ENCODE measurements at places on chromosomes 1 and 21.
A peak's percentile ranks its signal among the peaks of the same experiment; 100 is the strongest.

DNA sequence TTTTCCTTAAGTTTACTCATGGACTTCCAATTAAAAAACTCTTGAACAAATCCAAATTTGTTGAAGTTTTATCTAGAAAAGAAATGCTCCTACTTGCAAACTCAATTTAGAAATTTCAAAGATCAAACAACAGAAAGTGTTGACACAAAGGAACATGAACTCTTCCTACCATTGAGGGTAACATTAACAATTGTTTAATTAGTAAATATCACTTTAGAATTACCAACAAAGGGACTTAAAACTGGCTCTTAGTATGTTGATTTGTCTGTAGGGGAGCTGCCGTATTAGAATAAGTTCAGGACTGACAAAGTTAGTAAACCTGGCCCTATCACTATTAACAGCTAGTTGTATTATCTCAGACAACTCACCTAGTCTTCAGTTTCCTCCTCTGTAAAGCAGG, 57.9 kb downstream of the CCDC18 start:
- no peak for DNase-seq

DNA sequence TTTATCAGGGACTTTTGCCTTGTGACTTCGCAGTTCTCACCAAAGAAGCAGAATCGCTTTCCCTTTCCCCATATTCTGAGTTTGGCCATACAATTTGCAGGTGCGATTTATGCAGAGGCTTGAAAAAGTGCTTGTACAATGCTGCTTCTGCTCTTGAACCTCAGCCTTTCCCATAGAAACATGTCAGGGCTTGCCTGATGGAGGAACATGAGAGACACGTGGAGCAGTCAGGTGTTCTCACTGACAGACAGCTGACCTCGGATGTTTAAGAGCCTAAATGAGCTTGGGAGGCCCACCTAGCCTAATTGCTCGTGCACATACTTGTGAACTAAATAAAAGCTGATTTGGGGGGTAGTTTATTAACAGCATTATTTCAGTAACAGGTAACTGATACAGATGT, 290.0 kb downstream of the S1PR1 start:
- DNase-seq, result no peak

DNA sequence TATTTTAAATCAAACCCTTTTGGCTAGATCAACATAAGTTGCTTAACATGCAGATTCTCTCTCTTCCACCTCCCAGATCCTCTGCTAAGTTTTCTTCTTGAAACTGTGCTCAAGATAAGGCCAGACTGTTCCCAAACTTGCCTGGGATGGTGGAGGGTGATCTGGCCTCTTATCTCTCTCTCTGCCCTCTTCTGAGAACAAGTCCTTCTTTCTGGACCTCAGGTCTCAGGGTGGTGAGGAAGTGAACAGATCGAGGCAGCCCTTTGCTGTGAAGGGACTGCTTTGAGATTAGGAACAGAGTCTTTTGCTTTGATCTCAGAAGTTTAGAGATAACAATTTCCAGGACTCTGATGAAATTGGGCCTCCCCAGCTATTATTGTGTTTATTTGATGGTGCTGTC, 70.7 kb downstream of the HUNK start:
- DNase-seq, result no peak

DNA sequence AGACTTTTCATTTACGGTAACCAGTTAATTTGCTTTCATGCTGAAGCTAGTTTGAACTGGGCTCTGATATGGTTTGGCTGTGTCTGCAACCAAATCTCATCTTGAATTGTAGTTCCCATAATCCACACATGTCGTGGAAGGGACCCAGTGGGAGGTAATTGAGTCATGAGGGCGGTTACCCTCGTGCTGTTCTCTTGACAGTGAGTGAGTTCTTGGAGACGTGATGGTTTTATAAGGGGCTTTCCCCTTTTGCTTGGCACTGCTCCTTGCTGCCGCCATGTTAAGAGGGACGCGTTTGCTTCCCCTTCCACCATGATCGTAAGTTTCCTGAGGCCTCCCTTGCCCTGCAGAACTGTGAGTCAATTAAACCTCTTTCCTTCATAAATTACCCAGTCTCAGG, 10.3 kb upstream of the FHAD1 start:
- DNase-seq, result no peak

DNA sequence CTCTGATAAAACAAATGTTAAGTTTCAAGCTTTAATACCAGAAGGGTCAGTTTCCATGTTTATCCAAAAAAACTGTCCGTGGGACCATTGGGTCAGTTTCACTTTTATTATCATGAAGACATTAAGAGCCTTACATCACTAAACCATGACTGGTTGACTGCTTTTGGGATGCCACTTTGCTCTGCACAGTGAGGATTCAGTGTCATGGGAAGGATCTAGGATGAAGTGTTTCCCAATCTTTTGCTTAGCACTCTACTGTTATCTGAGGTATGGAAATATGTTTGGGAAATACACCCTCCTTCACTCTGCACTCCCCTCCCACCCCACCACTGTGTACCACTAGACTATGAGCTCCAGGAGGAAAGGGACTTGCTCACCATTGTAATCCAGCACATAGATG, 16.3 kb downstream of the RPS6KC1 start:
- no peak for DNase-seq

DNA sequence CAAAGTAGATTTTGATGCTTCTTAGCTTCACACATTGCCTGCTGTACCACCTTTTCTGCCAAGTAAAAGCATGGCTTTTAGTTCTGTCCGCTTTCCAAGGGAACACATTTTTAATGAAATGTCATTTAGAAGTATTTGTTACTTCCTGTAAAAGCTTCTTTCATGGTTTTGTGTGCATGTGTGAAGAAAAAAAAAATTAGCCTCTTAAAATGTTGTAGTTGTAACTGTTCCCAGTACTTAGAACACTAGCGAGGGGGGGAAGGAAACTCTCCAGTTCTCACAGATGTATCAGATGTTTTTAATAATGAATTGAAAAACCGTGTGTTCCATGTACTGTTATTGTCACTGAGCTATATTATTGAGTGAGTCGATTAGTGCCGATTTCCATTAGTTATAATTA, 568.3 kb upstream of the ADGRL2 start:
- no peak for DNase-seq

- DNase-seq, result no peak
Measured at GRCh38 chr1:2093636-2094035, 43.4 kb downstream of the PRKCZ start.

GRCh38 chr1:197062692-197063091, 4.4 kb downstream of the F13B start:
- DNase-seq, result no peak

GRCh38 chr1:61173118-61173517, 90.8 kb downstream of the NFIA start:
- no peak for DNase-seq

DNA sequence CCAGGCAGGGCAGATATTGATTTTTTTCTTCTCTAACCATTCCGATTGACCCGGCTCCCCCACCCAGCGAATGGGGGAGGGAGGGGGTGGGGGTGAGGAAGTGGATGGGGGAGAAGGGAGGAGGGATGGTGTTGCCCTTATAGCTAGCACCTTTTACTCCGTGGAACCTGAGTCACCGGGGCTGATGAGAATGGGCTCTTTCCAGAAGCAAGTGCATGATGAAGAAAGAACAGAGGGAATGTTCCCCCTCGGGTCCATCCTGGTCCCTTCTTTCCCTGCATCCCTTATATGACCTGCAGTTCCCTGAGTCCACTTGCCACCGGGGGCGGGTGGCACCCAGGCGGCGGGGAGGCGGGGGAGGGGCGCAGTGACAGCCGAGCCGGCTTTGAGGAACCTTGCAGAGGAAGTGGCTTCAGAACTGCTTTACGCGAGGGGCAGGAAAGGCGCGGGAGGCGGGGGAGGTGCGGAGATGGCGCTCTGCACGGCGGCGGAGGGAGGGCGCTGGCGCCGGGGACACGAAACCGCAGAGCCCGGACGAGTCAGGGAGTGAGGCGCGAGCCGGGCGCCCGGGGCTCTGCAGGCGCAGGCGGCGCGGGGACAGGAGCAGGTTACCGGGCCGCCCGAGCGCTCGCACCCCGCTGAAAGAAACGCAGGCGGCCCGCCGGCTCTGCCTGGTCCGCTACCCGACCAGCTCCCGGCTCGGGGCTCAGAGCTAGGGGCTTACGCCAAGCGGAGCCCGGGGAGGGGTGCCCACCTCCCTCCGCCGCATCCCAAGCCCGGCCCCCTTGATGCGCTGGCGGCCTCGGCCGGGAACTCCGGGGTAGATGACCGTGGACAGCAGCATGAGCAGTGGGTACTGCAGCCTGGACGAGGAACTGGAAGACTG, 49.7 kb downstream of the RASSF5 start:
- peak; percentile 81 for DNase-seq

DNA sequence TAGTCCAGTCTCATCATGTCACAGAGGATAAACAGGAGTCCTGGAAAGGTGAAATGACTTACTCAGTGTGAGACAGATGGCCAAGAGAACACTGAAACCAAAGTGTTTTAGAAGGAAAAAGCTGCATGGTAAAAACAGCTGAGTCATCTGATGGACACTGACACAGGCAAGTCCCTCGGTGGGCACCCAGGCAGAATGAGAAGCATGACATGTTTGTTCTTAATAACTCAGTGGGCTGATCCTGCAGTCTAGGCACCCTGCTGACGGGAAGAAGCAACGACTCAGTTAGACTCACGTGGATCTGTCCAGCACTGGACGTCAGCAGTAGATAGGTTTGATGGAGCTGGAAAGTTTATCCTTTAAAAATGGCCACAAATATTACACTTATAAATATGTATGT, 116.9 kb downstream of the RGS7 start:
- DNase-seq, result no peak

DNA sequence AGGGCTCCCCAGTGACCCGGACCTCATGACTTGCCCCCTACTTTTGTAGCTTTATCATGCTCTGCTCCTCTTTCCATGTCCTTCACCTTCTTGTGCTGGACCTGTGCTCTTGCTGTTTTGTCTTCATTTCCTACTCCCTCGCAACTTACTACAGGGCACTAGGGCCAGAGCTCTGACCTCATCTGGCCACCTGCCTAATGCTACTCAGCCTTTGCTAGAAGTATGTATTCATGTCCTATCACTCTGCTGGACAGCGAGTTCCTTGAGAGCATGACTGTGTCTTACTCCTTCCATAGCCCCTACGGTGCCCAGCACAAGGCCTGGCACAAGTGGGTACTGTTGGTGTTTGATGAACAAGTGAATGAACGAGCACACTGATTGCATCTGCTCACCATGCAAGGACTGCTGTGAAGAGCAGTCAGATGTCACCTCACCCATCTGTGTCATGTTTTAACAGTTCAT, 1.9 kb downstream of the MTFR1L start:
- DNase-seq, result no peak

DNA sequence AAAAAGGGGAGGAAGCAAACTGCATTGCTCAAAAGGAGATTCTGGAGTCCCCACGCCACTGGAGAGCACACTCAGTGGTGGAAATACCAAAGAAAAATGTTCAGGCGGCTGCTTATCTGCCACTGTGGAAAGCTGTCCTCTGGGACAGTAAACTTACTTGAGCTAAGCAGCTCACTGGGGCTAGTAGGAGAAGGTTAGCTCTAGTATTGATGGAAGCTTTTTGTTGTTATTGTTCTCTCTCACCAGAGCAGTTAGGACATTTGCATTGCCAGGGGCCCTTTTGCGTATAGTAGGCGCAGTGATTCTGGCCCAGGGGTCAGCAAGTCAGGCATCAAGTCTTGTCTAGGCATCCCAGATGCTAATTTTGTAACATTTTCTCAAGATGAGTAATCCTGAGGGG, 15.6 kb downstream of the BACE2 start:
- DNase-seq, result no peak

DNA sequence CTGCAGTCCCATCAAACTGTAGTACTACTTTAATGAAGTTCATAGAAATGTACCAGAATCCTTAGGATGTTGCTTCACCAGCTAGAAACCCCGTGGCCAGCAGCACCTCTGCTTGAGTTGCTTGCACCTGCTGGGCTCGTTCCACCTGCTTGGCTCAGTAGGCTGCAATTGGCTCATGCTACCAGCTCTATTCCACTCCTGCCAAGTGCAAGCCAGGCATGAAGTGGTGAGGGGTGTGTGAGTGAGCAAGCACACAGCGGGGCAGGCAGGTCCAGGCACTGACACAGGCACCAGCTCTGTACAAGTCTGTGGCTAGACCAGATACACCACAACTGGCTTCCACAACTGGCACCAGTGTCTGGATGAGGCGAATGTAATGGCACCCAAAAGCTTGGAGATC, 209.9 kb downstream of the AMY1C start:
- DNase-seq, result no peak

DNA sequence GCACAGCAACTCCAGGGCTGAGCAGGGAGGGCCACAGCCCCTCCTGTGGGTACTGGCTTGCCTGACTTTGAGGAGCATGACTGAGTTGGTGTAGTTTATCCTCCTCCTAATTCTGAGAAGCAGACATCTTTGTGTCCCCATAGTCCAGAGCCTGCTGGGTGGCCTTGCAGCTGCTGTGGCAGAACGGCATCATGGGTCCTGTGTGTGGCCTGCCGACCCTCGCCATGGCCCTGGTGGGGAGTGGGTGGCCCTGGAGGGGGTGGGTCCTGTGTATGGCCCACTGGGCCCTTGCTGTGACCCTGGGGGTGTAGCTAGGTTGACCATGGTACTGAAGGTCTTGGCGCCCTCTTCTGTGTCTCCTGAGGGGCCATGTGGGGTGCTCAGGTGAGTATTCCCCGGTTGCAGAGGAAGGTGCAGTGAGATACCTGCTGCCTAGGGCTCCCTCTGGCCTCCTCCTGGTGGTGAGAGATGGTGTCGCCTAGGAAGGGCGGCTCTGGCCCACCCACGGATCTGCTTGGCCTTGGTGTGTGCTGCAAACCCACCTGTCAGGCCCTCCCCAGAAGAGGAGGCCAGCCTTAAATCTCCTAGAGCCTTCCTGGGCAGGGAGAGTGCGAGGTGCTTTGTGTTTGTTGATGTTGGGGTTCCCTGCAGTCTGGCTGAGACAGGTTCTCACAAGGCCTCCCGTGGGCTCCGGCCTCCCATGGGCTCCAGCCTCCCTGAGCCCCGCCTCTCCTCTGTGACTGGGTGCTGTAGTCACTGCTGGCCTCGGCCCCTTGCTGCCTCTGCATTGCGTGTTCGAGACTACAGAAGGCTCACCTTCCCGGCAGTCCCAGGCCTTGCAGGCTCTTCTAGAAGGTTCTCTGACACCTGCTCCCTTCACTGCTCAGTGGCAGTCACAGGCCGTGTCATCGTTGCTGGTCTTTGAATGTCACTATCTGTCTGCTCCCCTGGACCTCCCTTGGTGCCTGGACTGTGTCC, 7.8 kb downstream of the SNAP47 start:
- no peak for DNase-seq

- no peak for DNase-seq
Measured at GRCh38 chr1:151435174-151435573, 24.1 kb downstream of the POGZ start.

- DNase-seq, result no peak
Measured at GRCh38 chr1:235421751-235422150, 54.5 kb downstream of the TBCE start.

- no peak for DNase-seq
Measured at GRCh38 chr1:163161841-163162240, 40.9 kb downstream of the RGS5 start.

DNA sequence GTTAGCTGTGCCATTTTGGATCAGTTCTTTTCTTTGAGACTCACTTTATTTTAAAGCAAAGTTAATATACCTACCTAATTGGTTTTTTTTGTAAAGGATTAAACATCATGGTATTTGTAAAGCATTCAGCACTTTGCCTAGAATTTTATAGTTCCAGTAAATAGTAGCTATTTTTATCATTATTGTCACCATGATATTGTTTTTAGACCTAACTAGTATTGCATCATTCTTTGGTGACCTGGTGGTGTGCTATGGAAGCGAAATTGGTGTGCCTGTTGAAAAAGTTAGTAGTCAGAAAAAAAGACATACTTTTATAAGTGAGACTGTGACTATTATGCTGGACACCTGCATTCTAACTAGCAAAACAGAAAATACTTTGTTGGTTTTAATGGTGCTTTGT, 81.0 kb downstream of the NFIA start:
- DNase-seq, result no peak

- DNase-seq, result no peak
Measured at GRCh38 chr1:68481041-68481440, 15.8 kb downstream of the DEPDC1 start.

Data from stimulated activated CD4-positive, alpha-beta T cell treated with anti-CD3 and anti-CD28 coated beads, Interleukin-1b, Interleukin-23, amount 100 ng/mL, for 24 hours (primary cell).